Stimulated activated CD8-positive, alpha-beta memory T cell treated with anti-CD3 and anti-CD28 coated beads, Interleukin-7, amount 100 ng/mL, for 1 hour (primary cell): ENCODE measurements at places on chromosomes 4 and X.

- DNase-seq = no peak
Measured at GRCh38 chr4:83875437-83875836, 339.5 kb downstream of the GPAT3 start.

DNA sequence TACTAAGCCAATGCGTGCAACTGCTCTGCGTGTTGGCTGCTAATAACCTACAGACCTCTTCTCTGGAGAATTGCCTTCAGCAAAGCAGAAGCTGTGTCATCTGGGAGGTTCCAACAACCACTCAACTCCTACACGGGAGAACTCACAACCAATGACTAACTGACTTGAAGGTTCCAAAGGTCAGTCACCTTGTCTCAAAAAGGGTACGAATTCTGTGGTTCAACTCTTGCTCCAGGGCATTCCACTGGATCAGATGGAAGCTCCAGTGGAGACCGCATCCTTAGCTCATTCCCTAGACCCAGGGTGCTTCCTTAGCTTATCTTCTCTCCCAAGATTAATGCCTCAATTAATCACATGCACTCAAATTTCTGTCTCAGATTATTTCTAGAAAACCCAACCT lies 222.7 kb downstream of the CHIC2 start:
- DNase-seq = no peak

- DNase-seq = no peak
Measured at GRCh38 chr4:155322782-155323181, 54.0 kb downstream of the MAP9 start.

GRCh38 chrX:133880032-133880443 lies 105.4 kb downstream of the GPC3 start:
- DNase-seq = no peak

DNA sequence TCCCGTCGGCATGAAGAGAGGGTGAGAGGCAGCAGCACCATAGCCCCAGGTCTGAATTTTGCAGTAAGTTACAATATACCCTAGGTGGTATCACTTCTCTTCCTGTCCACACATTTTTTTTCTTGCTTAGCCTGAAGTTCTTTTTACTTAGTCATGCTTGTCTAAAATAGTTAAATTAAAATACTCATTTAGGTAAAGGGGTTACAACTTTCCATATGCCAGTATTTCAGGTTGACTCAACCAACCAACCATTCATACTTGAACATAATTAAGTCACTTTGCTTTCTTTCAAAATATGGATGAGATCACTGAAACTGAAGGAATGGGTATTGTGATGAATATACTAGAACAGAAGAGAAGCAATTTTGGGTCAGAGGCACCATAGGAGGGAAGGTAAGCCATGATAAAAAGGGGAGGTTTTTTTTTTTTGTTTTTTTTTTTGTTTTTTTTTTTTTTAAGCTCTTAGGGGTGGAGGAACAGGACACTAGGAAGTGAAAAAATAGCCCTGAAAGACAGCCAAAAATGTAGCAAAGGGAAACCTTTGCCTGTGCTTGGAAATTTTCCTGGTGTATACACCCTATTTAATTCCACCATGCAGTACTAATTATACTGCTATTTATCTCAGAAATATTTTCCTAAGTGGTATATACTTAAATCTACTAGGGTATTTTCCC lies 41.8 kb downstream of the RPS6KA3 start:
- no peak for DNase-seq

- DNase-seq = no peak
Measured at GRCh38 chr4:38236003-38236402, 275.8 kb downstream of the PTTG2 start.

DNA sequence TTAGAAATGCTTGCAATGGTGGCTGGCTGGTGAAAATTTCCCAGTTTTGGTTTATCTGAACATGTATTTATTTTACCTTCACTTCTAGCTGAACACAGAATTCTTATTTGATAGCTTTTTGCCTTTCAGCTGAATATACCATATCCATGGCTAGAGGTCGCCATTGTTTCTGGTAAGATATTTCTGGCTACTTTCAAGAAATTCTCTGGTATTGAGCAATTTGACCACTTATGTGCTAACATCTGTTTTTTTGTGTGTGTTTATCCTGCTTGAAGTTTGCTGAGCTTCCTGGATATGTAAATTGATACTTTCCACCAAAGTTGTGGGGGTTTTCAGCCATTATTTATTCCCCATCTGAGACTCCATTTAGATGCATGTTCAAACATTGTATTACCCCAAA lies 75.4 kb downstream of the FBXW7 start:
- DNase-seq = no peak

GRCh38 chr4:152640058-152640921 lies 39.5 kb downstream of the TMEM154 start:
- DNase-seq = no peak

DNA sequence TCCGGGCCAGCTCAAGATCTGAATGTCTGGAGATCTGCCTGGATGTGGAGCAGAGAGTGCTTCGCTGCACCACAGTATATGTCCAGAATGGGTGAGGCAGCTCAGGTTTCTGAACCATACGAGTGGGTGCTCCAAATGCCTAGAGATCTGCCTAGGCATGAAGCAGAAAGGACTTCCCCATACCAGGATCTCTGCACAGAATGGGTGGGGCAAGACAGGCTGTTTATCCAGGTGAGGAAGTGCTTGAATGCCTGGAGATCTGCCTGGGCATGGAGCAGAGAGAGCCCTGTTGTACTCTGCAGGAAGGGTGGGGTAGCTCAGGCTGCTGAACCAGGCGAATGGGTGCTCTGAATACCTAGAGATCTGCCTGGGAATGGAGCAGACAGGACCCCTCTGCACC lies 45.4 kb upstream of the MAGEC2 start:
- DNase-seq = no peak

DNA sequence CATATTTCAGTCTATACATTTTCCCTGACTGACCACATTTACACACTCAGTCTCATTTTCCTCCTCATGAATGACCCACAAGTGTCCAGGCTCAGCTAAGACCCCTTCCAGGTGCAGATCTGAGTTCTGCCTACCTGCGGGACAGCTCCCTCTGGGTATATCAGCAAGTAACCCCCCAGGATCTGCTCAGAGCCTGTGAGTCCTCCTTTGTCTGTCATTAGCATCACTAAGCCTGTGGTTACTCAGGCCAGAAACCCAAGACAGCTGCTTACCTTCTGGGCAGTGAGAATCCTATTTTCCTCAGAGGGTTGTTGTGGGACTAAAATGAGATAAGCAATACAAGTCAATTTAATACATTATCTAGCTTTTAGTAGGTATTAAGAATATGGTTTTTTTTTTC lies 487.6 kb upstream of the BOD1L1 start:
- no peak for DNase-seq

GRCh38 chrX:75158054-75158453 lies 2.0 kb upstream of the ABCB7 start:
- no peak for DNase-seq

DNA sequence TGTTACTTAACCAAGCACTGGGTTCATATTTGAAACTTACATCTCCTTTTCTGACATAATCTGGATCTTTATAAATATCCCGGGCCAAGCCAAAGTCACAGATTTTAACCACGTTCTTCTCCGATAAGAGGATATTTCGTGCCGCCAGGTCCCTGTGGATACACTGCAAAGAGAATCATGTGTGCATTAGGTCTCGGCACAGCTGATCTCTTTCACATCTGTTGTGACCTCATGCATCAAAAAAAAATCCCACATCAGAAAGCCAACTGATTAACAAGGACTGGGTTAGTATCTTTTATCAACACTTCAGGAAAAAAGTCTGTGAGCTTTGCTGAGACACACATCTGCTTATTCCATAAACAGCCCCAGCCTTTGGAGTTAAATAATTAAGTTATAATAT lies 35.5 kb downstream of the KDR start:
- no peak for DNase-seq

GRCh38 chr4:26201120-26201519 lies 119.7 kb upstream of the RBPJ start:
- no peak for DNase-seq

- no peak for DNase-seq
Measured at GRCh38 chr4:138832563-138832962, 183.0 kb upstream of the NOCT start.

GRCh38 chr4:152074088-152074437 lies 313.3 kb upstream of the GATB start:
- DNase-seq = no peak

DNA sequence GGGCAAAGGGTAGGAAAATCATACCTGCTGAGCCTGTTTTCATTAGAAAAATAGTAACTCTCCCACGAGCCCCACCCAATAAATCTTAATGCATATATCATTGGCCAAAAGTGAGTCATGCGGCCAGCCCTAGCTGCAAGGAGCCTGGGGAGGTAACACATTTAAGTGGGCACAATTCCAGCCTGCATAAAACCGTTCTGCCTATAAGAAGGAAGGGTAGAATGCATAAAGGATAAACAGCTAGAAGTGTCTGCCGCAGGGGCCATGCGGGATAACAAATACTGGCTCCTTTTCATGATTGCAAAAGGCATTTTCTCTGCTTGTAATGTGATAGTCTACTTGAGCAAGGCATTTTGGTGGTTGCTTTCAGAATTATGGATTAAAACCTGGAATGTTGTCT lies 37.1 kb downstream of the EFHC2 start:
- no peak for DNase-seq

- DNase-seq = no peak
Measured at GRCh38 chrX:70901465-70901864, 7.0 kb downstream of the TEX11 start.

DNA sequence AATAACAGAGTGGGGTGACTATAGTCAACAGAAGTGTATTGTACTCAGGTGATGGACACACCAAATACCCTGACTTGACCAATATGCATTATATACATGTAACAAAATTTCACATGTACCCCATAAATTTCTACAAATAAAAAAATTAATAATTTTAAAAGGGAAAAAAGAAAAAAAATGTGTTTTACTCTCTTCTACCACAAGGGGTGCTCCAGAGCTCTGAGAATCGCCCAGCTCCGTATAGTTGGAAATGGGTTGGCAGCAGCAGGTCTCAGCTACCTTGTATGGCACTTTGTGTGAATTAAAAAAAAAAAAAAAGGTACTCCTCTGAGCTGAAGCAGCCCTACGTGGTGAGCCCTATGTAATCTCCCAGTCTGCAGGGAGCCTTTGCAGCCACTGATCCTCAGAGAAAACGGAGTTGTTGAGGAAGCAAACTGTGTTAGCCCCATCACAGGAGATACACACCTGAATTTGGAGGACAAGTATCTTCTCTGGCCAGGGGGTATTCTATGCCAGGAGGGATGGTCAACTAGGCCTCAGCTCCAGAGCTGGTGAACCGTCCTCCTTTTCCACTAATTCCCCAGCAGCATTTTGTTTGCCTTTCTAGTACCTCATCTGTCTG lies 17.2 kb upstream of the POLA1 start:
- DNase-seq = no peak

- DNase-seq = no peak
Measured at GRCh38 chr4:153155686-153156085, 48.6 kb upstream of the TRIM2 start.

DNA sequence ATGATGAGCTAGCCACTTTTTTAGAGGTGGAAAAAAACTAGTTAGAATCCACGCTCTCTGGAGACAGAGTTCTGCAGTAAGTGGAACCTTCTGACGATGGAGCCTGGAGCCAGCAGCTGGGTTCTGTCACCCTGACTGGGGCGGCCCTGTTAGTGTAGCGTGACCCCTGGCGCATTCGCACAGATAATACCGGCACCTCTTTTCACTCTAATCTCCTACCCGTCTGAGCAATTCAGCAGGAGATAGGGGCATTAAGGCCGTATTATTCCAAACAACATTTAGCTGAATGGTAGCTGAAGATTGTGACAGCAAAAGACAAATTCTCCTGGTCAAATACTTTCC lies 292.6 kb downstream of the FBXO8 start:
- DNase-seq = no peak

GRCh38 chr4:108377021-108377420 lies 208.3 kb upstream of the LEF1 start:
- DNase-seq = no peak

- DNase-seq = peak; percentile 15
Measured at GRCh38 chrX:14039344-14039743, 9.7 kb upstream of the GEMIN8 start.

DNA sequence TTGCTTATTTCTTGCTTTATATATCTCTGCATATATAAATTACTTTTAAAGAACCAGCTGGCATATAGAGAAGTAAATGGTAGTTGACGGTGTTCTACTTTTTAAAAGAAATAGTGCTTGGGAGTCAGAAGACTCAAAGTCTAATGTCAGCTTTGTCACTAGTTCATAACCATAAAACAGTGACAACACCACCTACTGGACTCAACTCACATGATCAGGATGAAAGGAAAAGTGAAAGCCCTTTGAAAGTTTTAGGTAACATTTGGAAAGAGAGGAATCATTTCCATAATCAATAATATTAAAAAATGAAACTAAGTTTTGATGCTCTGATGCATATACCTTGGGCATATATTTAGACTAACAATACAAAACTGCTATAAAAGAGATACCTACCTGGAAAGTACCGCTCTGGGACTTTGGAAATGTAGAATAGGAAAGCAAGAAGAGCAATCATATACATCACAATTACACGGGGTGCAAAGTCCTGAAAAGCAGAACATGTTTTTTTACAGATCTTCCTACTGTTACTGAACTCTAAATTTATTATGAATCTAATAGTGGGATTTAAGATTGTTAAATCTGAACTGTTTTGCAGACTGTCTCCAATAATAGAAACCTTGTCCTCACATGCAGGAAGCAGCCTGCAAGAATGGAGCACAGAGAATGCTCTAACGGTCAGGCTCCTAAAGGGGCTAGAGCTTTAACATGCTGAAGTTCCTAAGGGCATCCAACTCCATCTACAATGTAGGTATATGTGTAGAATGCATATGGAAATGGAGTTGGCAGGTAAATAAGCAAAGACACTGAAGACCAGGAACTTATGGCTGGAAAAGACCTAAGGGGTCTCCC lies 15.6 kb downstream of the PAQR3 start:
- DNase-seq = no peak

DNA sequence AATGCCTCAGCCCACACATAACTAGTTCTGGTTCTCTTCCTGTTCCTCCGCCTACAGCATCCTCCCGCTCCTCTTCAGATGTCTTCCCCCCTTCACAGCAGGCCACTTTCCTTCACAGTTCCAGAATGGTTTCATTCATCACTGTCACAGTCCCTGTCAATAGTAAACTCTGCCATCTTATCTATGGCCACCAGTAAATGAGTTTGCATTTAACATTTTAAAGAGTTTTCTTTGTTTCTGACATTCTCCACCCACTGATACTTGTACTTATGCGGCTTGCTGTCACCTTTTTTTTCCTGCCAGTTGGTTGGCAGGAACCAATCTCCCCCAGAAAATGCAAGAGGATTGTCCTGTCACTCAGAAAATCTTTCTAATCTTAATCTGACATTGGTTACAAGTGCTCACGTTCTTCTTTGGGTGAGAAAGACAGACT lies 114.1 kb downstream of the GLUD2 start:
- DNase-seq = no peak
